Activated T-cell treated with anti-CD3 and anti-CD28 coated beads, Interleukin-2, amount 50 U/mL, for 72 hours (primary cell): ENCODE measurements at places on chromosomes 13 and 19. TPM values are rescaled to one million over a fixed set of nuclear protein-coding genes. Genes with fewer than 3 reads are reported as not detected.
A peak's percentile ranks its signal among the peaks of the same experiment; 100 is the strongest.

- no peak for DNase-seq
Measured at GRCh38 chr13:87872813-87873212, 201.6 kb downstream of the SLITRK5 start.

VSTM2B gene
- total RNA-seq, result not detected

DNA sequence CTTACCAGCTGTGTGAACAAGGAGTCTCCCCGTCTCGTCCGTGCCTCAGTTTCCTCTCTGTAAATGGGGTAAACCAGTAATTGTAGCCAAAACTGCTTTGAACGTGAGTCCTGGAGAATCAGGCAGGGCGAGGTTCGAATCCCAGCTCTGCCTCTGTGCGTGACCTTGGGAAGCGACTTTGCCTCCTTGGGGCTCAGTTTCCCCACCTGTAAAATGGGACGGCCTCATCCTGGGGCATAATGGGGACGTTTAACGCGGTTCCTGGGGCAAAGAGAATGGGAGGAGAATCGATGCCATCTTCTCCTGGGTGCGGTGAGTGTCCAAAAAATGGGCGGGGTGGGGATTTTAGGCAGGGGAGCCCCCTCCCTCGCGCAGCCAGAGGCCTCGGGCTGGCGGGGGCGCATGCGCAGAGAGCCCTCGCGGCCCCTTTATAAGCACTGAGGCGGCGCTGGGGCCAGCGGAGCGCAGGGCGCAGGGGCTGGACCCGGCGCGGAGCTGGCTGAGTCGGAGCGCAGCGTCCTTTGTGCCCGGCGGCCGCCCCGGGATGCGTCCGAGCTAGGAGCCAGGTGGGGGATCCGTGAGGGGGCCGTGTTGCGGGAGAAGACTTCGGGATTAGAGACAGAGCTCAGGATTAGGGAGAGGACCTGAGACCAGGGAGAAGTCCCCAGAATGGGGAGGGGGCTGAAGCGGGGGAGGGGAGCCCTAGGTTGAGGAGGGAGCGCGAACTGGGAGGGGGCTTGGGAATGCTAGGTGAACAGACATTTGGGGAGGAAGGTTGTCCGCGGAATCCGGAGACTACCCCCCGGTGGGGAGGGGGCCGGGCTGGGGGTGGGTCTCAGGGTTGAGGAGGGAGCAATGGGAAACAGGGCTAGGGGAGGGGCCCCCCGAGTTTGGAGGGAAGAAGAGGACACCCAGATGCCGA, at the start of gene NCAN:
Gene NCAN (plus strand): TSS at position 460 of the 922 bp plus-strand sequence. CDS start 4,996 bp downstream, outside the sequence.
- DNase-seq, result no peak

DNA sequence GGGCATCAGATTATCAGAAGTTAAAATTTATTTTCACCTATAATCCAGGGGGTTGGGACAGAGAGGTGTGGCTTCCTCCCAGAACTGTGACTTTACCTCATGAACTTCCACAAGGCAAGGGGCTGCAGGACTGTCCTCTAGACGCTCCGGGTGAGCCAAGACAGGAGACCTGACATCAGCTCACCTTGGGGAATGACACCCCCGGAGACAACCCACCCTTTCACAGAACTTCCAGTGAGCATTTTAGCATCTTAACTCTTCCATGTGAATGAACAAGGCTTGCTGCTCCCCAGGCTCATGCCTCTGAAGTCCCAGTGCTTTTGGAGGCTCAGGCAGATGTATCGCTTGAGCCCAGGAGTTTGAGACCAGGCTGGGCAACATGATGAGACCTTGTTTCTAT, 29.4 kb upstream of the TFDP1 start:
- no peak for DNase-seq

DNA sequence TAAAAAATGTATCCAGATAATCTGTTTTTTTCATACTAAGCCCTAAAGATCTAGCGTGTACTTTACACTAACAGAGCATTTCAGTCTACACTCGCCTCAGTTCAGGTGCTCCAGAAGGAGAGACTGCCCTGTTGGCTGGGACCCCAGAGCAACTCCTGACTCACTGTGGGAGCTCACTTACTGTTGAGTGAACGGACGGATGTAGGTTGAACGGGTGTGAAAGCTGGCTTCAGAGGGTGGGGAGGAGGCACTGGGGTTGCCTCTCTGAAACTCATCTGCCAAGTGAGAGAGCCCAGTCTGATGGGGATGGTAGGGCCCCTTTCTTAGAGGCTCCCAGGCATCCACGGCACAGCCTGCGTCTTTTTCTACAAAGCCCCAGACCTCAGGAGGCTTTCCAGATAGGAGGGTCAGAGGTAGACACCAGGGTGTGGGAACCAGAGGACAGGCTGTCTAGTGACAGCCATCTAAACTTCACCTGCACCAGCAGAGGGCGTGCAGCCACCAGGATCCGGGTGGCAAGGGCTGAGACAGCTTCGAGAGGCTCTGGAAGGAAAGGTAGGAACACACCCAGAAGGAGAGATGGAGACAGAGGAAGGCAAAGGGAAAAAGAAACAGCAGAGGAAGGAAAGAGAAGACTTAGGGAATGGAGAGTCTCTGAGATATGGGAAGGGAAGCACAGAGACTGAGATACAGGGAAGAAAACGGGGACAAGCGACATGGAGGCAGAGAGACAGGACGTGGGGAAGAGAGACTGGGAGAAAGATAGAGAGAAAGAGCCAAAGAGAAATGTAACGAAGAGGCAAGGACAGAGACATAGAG, 3.7 kb downstream of the KASH5 start:
- peak; percentile 78 for DNase-seq

DNA sequence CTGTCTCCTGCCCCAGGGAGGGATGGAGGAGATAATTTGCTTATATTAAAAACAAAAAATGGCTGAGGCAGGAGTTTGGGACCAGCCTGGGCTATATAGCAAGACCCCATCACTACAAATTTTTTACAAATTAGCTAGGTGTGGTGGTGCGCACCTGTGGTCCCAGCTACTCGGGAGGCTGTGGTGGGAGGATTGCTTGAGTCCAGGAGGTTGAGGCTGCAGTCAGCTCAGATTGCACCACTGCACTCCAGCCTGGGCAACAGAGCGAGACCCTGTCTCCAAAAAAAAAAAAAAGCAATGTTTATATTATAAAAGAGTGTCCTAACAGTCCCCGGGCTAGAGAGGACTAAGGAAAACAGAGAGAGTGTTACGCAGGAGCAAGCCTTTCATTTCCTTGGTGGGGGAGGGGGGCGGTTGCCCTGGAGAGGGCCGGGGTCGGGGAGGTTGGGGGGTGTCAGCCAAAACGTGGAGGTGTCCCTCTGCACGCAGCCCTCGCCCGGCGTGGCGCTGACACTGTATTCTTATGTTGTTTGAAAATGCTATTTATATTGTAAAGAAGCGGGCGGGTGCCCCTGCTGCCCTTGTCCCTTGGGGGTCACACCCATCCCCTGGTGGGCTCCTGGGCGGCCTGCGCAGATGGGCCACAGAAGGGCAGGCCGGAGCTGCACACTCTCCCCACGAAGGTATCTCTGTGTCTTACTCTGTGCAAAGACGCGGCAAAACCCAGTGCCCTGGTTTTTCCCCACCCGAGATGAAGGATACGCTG, 184.0 kb downstream of the KDM4B start:
- no peak for DNase-seq

DNA sequence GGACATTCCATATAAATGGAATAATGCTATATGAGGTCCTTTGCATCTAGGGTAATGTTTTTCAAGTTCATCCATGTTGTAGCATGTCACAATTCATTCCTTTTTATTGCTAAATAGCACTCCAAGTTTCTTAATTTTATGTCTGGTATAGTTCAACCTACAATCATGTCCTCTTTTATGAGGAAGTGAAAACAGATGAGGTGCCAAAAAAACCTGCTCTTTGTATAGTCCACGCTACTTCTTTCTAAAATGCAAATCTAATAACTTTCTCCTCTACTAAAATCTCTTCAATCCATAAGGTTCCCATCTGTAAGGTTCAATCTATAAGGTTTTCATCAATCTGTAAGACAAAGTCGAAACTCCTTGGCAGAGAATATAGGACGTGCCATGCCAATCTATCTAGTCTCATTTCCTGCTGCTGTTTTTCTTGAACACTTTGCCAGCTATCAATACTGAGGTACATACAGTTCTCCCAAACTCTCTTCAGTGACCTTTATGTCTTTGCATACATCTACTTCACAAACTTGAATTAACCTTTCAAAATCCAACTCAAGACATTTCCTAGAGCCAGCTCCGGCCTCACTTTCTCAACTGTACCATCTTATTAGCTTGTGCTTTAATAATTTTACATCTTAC, 33.7 kb downstream of the INTS6 start:
- DNase-seq, result no peak

KCNJ14 gene
- 5.0 TPM for total RNA-seq

GRCh38 chr13:54029226-54029625, 1000.6 kb downstream of the OLFM4 start:
- no peak for DNase-seq

GRCh38 chr13:77720988-77721387, 23.5 kb downstream of the SLAIN1 start:
- no peak for DNase-seq

DNA sequence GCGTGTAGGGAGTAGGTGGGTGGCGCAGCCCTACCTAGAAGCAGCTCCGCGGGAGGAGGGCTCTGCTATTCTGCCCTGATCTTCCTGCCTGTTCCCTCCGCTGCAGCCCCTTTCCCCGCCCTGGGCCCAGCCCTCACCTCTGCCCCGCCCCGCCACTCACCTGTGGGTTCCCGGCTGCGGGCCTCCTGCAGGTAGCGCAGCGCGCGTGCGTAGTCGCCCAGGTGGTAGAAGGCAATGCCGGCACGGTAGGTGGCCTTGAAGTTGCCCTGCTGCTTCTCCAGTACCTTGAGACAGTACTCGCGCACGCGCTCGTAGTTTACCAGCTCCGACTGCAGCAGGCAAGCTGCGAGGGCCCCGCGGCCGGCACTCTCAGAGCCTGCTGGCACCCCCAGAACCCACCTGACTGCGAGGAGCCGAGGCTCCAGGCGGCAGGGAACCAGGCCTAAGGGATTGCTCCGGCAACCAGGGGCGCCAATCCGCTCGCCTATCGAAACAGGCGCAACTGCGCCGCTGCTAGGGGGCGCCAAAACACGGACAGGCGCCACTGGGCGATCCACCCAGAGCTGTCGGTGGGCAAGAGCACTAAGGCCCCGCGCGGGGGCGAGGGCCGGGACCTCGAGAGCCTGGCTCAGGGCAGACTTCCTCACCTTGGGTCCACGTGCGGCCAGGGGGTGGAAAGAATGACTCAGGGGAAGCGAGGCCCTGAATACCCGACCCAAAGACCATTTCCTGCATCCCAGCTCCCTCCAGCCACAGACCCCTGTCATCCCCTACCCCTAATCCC, 965 bp downstream of the TTC9B start:
- peak; percentile 45 for DNase-seq

THAP8 gene
- 1.3 TPM for total RNA-seq

TEX101 gene
- not detected for total RNA-seq

CD22 gene
- total RNA-seq, result 44.5 TPM

IGLON5 gene
- total RNA-seq, result 0.67 TPM

TYROBP gene
- total RNA-seq, result 1.3 TPM

GRCh38 chr13:97125810-97126738, 96.1 kb upstream of the MBNL2 start:
- peak; percentile 29 for DNase-seq

ACTMAP gene
- 45.1 TPM for total RNA-seq

DNA sequence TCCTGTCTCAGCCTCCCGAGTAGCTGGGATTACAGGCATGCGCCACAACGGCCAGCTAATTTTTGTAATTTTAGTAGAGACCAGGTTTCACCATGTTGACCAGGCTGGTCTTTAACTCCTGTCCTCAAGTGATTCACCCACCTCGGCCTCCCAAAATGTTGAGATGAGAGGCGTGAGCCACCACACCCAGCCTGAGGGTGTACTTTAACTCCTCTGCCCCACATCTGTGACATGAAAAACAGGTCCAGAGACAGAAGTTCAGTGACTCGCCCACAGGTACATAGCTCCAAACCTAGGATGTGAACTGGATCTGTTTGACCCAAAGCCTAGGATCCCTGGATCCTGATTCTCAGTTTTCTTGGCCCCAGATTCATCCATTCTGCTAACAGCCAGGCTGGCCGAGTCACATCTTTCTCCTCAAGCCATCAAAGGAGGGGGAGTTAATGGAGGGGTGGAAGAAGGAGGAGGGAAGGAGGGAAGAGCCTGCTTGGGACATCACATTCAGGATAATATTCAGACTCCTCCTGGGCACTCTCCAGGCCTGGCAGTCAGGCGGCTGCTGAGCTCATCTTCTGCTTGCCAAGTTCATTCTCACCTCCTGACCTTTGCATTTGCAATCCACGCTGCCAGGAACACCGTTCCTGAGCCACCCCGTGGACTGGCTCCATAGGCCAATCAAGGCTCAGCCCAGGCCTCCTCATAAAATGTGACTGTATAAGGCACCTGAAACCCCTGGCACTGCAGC, 3.1 kb downstream of the SPC24 start:
- DNase-seq, result no peak

DNA sequence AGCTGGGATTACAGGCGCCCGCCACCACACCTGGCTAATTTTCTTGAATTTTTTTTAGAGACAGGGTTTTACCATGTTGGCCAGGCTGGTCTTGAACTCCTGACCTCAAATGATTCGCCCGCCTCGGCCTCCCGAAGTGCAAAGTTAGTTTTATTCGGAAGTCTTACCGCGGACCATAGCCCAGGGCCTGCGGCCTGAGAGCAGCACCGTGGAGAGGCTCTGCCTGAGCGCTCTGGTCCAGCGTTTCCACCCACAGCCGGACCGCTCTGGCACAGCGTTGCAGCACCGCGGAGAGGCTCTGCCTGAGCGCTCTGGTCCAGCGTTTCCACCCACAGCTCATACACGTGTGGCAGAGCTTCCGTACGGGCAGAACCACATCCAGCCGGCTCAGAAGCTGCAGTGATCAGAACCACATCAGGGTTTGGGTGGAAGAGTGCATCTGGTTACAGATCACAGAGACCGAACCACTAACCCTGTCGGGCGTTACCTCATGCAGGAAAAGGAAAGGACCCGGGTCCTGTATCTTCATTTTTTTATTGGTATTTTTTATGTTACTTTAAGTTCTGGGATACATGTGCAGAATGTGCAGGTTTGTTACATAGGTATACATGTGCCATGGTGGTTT, 102.4 kb upstream of the SOX1 start:
- no peak for DNase-seq

FGF21 gene
- not detected for total RNA-seq

DNA sequence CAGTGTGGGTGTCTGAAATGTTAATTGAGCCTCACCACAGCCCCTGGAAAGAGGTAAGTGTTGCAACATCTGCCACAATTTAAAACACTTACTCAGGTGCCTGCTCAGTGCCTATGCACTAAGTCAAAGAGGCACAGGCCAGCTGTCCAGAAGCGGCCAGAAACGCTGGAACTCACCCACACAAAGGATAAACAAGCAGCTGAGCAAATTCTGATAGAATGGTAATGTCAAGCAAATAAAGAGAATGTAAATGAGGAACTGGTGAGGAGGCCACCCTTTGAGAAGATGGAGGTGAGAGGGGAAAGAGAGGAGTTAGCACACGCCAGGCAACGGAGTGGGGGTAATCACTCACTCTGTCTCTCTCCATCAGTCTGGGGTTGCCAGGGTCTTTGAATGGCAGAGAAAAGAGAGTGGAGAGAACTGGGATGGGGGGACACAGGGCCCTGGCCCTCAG, 67.7 kb upstream of the SERP2 start:
- no peak for DNase-seq

DNA sequence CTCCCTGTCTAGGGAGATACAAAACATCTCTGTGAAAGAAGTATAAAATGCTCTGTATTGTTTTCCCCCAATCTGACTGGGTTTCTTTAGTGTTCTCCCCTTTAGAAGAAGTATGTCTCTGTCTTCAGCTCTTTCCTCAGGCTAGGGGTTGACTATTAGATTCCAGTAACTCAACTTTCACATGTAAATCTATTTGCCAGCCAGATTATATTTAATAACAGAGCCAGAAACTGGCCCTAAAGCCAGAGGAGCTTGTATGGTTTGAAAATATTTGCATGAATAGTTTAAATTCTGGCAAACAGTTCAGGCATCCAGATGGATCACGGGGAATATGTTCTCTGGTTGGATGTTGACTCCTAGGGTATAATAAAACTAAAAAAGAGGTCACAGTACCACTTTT, 22.3 kb upstream of the CYSLTR2 start:
- no peak for DNase-seq
